ENCODE measurements at places on chromosomes 13 and 19.
A peak's percentile ranks its signal among the peaks of the same experiment; 100 is the strongest.

DNA sequence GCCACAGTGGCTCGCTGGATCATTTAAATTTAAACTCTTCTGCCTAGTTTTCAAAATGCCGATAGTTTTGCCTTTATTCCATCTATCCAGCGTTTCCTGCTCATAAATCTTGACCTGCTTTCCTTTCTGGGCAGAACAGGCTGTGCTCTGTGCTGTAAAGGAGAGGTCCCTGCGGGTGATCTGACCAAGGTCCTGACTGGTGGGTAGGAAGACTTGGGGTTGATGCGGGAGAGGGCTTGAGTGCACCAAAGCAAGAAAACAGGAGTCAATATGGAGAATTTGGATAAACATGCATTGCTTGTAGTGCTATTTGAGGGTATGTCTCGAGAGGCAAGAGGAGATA is 533.6 kb downstream of the MYO16 start:
- no peak for DNase-seq

DNA sequence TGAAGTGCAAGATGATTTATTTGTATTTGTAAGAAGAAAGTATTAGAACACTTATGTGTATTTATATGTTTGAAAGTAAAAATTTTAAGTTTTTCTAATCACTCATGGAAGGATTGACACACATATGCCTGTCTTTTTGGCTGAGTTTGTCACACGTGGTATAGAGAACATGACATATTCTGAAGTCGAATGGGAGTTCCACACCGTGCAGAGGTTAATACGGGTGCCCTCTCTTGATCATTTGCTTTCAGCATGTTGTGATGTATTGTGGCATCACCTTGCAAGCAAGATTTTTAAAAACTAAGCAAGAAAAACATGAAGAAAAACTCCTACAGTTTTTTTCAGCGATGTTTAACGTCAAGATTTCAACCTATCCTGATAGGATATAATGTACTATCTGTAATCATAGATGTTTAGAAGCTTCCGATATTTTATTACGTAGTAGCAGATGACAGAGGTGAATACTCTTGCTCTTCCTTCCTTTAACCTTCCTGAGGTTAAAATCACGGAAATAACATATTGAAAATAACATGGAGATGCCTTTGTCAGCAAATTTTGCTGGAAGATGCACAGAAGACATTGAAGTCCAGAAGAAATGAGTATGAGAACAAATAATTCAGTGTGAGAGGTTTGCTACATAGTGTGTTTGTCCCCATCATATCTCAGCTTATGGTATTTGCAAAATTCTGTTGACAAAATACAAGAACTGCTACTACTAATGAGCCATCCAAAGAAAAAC is 231.4 kb downstream of the LMO7 start:
- no peak for DNase-seq

GRCh38 chr19:18932216-18932841 is 8.7 kb downstream of the HOMER3 start:
- peak; percentile 86 for DNase-seq

- DNase-seq: no peak
Measured at GRCh38 chr19:41995959-41996797, 2.1 kb upstream of the ATP1A3 start.

- DNase-seq: peak; percentile 39
Measured at GRCh38 chr19:42528354-42529247, at the start of gene CEACAM1. TSS of gene CEACAM1 (minus strand) at chr19:42528481. CDS start at chr19:42528374, 107 bp downstream.

DNA sequence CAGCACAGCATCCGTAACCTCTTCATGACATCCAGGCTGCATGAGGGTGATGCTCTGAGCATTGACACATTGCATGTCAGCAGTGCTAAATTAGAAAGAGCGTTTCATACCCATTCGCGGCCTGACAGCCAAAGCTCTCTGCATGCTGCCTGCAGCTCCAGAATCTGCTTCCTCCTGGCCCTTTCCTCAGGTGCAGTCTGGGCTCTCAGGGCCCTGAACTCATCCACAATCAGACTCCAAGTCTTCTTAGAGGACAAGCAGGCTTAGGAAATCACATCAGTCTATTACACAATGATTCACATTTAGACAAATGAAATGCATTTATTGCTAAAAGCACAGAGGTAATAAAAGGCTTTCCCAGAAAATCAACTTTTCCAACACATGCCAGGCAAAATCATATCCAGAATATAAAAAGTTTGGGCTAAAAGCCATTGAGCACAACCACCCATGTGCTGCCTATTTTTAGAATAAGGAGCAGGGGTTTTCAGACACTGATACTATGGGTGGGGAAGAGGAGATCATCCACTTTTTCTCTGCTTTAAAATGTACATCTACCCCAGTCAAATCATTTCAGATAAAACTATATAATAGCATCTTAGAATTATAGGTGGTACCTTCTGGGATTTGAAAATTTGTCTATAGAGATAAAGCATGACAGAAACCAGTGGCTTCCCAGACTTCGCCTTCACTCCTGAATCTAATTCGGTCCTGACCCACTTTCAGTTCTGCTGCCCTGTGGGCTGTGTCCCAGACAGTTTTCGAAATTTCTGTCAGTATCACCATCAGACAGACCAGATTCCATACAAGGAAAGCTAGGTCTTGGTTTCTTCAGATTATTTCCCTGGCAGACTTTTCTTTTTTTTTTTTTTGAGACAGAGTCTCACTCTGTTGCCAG is 109.3 kb downstream of the COL4A2 start:
- DNase-seq: no peak

DNA sequence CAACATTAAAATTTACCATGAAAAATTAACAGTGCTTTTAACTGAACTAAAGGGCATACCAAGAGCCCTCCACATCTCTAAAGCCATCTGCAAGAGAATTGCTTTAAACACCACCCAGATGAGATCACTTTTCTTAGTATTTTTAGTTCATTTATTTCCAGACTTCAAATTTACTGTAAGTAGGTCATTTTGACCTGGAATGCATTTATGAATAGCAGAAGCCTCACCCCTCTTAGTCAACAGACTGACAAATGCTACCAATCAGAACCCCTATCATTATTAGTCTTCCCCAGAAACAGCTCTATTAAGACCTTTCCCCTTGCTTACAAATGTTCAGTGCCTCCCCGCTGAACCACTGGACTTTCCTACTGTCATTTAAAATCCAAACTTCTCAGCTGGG is 27.3 kb downstream of the RUBCNL start:
- DNase-seq: no peak

DNA sequence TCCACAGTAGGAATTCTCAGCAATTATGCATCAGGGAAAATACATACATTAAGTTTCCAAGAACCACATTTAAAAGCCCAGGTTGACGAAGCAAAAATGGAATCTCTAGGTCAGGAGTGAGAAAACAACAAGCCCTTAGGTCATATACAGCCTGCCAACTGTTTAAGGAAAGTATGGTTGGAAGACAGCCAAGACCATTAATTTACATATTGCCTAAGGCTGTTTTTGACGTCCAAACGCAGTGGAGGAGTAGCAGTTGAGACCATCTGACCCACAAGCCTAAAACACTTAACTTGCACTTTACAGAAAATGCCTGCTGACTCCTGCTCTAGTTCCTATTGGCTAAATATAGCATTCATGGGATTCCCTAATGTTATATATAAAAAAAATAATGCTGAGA is 299.0 kb downstream of the ITGBL1 start:
- no peak for DNase-seq

GRCh38 chr19:51570962-51571575 is at the start of gene ZNF175:
TSS of gene ZNF175 (plus strand) at chr19:51571283. CDS start at chr19:51573330, 2,047 bp downstream.
- DNase-seq: peak; percentile 84

DNA sequence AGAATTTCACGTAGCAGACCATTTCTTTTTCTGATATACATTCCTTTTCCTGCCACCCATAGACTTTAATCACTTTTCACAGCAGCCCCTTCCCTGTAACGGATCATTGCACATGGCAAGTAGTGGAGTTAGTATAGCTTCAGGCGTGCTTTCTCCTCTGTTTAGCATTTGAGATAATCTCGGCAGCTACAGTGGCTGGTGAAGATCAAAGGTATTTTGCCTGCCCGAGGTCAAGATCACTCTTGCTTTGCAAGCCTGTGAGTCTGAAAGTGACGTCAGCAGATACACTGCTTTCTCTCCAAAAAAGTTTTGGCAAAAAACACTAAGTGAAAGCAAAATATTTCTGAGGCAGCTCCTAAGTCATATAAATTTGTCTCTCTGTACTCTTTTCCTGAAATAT is 260.0 kb downstream of the NDFIP2 start:
- DNase-seq: no peak

DNA sequence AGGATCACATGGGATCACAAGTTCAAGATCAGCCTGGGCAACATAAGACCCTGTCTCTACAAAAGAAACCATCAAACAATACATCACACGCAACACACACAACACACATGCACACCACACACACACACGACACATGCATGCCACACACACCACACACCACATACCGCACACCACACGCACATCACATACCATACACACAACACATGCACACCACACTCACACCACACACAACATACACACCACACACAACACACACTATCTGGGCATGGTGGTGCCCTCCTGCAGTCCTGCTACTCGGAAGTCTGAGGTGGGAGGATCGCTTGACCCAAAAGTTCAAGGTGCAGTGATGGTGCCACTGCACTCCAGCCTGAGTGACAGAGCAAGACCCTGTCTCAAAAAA is 198.3 kb downstream of the USP12 start:
- no peak for DNase-seq

GRCh38 chr13:62997038-62997599 is 1581.5 kb upstream of the PCDH20 start:
- no peak for DNase-seq

DNA sequence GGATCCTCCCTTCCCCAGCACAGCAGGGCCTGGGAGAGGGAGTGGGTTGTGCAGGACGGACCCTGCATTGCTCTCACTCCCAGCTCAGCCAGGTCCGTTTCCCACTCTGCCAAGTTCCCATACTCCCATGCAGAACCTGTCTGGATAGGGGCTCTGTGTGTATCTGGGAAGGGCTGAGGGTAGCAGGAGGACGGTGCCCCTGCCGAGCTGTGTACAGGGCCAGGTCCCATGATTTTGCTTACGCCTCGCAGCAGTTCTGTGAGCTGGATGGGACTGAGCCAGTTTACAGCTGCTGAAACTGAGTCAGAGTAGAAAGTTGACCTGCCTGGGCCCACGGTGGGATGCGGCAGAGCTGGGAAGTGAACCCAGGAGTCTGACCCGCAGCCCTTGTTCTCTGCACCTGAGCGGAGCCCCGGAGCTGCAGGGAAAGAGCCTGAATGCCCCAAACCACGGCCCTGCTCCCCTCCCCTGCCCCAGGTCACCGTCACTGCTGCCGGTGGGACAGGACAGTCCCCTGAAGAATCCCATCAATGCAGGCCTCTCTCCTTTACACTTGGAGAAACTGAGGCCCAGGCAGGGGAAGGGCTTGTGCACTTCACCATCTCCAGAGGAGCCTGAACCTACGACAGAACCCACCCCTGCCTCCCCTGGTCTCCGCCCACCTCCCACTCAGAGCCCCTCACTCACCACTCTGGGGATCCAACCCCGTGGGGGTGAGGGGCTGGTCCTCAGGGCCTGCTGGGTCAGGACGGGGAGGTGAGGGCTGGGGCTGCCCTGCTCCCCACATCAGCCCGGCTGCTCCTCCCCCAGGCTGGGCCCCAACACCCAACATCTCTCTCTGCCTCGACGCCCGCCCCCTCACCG is 3.5 kb downstream of the LILRB5 start:
- DNase-seq: no peak

DNA sequence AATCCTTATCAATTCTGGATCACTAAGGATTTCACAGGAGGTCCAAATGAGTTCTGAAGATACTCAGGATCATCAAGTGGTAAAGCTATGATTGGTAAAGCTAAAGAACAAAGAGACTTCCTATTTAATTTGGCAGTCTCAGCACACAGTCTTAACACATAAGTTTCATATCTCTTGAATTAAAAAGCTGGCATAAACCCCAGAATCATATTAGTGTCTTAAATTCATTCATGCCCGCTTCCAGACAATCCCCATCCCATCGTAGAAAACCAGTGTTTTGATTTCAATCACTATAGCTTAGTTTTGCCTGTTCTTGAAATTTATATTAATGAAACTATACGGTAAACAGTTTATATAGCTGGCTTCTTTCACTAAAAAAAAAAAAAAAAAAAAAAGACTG is 278.7 kb downstream of the DIAPH3 start:
- no peak for DNase-seq

GRCh38 chr19:18913466-18913865 is 5.7 kb downstream of the COPE start:
- no peak for DNase-seq

- no peak for DNase-seq
Measured at GRCh38 chr13:51246025-51246417, 23.8 kb downstream of the FAM124A start.

- no peak for DNase-seq
Measured at GRCh38 chr19:34666200-34666957, 10.6 kb downstream of the SCGB2B2 start.

GRCh38 chr13:51041126-51041525 is 69.9 kb downstream of the C13orf42 start:
- DNase-seq: no peak

DNA sequence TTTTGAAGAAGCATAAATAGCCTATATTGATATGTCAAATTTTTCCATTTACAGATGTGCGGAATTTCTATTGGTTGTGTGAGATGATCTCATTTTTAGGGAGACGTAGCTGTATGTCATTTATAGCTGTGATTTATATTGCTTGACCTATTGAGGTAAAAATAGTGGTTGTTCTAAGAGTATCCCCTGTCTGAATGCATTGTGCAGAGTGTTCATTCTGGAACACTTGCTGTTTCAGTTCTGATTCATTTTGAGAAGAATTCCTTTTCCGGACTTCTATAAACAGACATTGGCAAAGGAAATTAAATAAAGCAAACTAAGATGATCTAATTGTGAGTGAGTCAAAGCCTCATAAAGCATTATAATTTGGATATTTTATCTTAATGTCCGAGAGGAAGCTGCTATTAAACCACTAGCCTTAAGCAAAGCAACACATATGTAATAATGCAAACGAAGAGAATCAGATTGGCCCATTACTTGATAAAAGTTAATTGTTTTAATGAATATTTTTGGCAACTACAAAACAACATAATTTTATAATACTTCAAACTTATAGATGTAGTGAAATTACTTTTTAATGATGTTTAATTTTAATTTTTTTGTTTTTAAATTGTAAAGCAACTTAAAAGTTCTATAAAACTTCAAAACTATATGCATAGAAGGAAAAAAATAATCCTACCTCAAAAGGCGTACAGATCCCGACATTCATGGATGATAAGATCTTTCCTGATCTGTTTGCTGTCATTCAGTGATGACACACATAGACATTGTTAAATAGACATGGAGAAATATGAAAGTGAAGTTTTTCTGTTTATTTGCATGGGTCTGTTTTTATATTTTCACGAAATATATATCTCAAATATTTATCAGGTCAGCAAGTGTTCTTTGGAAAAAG is 942.6 kb upstream of the SLC10A2 start:
- no peak for DNase-seq

DNA sequence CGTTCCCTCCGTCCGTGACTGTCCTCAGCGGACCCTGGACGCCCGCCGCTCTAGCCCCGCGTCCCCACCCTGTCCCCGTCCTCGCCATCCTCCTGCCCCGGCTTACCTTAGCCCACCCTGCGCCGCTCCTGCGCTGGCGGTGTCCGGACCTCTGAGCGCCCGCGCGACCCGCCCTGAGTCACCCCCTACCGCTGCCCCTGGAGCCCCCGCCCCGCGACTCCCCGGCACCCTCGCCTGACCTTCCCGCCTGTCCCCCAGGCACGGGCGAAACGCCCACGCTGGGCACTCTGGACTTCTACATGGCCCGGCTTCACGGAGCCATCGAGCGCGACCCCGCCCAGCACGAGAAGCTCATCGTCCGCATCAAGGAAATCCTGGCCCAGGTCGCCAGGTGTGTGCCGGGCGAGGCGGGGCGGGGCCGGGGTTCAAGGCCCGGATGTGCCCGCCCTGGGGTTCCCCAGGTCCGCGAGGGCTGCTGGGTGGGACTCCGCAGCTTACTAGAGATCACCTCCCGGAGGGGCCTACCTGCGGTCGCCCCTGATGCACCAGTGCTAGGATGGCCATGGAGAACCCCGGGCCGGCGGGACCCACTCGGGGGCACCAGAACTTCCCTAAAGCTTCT is 5.1 kb downstream of the HMG20B start:
- DNase-seq: no peak
